H54 (cell line): ENCODE measurements at places on chromosomes 2 and 18.

- no peak for DNase-seq
Observed at GRCh38 chr2:56502616-56503015, 318.8 kb downstream of the CCDC85A start.

DNA sequence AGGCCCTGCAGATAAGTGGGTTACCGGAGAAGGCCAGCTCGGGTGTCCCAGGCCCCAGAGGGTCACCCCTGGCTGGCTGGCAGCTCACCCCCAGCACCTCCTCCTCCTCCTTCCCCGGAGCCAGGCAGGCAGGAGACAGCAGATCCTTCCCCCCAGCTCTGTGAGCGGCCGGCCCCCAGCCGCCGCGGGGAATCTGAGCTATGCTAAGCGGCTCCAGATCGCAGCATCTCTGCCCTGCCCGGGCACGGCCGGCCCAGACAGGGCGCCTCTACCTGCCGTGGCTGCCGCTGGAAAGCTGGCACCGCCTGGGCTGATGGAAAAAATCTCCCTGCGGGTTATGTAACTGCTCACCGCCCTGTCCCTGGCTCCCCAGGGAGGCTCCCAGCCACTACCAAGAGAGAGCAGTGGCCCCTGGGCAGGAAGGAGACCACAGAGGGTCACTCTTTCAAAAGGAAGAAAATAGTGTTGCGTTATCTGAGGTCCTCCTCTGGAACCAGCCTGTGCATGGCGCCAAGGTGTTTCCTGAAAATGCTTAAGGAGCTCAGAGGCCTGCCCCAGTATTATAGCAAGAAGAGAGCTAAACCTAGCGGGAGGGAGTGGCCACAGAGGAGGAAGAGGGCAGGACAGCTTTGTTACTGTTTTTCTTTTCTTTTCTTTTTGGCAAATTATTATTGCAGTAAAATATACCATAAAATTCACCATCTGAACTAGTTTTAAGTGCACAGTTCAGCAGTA is 179.0 kb downstream of the SMAD7 start:
- DNase-seq, result no peak

GRCh38 chr2:234003972-234004617 is 46.4 kb upstream of the SPP2 start:
- DNase-seq, result peak; percentile 74

DNA sequence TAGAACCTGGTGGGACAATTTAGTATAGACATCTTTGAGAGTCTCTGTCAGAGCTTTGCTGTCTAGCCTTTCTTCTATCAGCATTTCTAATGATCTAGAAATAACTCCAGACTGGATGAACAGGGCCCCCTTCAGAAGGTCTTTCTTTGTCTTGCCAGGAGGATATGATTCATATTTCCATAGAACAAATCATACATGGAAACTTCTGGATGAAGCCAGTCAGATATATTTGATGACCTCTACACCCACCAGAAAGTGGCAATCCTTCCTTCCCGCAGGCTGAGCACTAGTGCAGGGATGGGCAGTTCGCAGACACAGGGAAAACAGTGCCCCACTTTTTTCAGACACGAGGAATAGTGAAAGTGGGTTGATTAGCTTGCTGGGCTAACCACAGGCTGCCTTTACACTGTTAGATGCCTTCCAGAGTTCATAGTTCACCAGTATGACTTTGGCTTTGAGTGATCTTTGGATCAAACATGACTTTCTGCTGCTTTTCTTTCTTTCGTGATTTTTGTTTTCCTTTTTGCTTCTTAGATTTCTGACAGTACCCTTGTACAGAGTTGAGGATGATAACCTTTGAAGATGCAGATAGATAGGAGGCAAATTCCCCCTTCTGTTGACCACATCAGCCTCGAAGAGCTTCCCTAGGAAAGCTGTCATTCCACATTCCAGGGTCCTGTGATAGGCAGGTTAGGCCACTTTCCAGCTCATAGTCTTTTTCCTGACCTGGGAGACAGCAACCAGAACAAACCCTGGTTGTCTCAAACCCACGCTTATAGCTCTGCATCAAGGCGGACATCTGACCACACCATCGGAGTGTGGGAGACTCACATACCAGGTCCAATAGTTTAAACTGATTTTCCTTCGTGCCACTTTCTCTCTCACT is 237.0 kb downstream of the ZNF407 start:
- DNase-seq, result no peak

- DNase-seq, result no peak
Observed at GRCh38 chr2:15790326-15790725, 150.0 kb upstream of the MYCN start.

DNA sequence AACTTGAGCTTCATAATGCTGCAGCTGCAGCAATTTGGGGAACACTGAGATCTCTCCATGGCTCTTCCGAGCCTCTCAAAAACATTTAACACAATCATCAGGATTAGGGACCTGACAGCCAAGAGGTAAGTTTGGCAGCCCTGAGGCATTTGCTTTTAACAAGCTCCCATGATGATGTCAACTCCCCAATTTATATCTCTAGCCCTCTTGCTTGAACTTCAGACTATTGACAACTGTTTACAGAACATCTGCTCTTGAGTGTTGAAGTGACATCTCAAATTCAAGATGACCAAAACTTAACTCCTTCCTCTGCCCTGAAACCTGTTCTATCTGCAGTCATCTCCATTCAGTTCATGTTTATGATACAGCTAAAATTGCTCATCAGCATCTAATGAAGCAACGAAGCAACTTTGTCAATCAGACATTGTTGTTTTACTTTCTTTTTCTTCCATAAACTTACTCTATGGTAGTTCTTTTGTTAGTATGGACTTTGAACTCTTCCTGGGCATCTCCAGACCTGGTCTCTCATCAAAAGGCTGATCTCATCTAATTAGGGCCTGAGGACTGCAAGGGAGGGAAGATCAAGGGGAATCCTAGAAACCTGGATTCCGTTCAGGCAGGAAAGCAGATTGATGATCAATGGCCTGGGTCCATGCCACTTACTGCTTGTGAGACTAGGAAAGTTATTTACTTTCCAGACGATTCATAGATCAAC is 48.1 kb downstream of the SEMA4F start:
- no peak for DNase-seq

DNA sequence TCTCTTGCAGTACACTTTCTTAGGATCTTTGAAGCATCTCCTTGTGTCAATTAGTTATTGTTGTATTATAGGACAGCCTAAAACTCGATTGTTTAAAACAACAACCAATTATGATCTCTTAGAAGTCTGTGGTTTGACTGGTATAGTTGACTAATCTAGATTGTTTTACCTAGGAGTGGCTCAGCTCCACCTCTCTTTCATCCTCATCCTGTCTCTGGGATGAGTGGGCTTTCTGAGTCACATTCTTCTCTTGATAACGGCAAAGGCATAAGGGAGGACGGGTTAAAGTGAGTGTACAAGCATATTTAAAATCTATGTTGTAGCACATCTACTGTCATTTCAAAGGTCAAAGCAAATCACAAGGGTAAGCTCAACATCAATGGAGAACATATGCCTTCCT is 102.3 kb upstream of the GULP1 start:
- no peak for DNase-seq

GRCh38 chr2:216909541-216910210 is 49.8 kb upstream of the TNP1 start:
- DNase-seq, result no peak

- DNase-seq, result no peak
Observed at GRCh38 chr18:75779910-75780309, 352.4 kb upstream of the SMIM21 start.

DNA sequence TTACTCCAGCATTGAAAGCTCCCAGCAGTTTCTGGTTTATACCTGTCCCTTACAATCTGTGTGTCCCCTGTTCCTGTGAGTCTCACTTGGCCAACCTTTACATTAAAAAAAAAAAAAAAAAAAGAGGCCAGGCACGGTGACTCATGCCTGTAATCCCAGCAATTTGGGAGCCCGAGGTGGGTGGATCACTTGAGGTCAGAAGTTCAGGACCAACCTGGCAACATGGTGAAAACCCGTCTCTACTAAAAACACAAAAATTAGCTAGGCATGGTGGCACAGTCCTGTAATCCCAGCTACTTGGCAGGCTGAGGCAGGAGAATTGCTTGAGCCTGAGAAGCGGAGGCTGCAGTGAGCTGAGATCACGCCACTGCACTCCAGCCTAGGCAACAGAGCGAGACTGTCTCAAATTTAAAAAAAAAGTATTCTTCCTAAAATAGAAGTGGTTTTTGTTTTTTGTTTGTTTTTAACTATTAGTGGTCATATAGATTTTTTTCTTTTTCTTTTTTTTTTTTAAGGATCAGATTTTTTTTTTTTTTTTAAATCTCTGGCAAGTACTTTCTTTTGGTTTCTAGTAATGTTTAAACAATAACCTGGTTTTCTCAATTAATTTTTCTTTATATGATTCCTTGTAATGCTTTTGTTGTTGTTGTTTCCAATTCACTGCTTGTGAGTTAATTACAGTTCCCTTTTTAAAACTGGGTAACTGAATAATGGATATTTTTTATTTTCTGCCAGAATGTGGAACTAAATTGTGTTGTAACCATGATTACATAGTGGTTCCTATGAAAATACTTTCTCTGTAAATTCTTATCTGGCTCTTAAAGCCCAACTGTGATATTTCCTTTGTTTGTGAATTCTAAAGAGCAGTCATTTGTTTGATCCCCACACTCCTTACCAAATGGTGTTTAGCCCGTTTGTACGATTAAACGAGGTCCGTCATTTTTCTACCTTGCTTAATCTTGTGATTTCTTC is 116.8 kb downstream of the CTAGE1 start:
- DNase-seq, result no peak

GRCh38 chr2:13682540-13683272 is 949.8 kb upstream of the LRATD1 start:
- DNase-seq, result no peak

- peak; percentile 7 for DNase-seq
Observed at GRCh38 chr18:77899972-77900754, 650.5 kb downstream of the GALR1 start.

DNA sequence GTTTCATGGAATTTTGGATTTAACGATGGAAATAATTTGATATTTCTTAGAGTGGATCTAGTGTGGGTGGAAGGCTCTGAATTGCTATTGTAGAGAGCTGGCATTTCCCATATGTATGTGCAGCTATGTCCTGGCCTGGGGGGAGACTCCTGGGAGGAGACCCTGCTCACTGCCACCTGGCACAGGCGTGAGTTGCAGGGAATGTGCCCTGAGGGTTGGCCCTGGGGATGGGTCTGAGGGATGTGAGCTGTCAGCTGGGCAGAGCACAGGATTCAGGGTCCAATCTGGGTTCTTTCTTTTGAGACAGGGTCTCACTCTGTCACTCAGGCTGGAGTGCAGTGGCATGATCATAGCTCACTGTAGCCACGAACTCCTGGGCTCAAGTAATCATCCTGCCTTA is 120.2 kb downstream of the CLIP4 start:
- DNase-seq, result no peak

DNA sequence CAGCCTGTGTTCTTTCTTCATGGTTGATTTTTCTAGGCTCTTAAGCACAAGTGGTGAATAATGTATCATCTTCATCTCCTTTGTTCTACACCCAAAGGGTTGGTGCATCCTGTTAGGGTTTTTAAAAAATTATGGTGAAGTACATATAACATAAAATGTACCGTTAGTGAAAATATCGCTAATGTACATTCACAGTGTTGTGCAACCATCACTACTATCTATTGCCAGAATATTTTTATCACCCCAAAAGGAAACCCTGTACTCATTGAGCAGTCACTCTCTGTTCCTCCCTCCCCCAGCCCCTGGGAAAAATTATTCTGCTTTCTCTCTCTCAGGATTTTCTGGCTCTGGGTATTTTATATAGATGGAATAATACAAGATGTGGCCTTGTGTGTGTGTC is 98.5 kb downstream of the PRKCE start:
- no peak for DNase-seq
